ENCODE measurements at places on chromosomes 3 and 15.

GRCh38 chr3:55059027-55059629, 131.3 kb upstream of the LRTM1 start:
- no peak for DNase-seq

- no peak for DNase-seq
Measured at GRCh38 chr3:98761643-98762229, 1.4 kb upstream of the ST3GAL6 start.

GRCh38 chr3:150733373-150733935, 29.5 kb downstream of the SIAH2 start:
- no peak for DNase-seq

DNA sequence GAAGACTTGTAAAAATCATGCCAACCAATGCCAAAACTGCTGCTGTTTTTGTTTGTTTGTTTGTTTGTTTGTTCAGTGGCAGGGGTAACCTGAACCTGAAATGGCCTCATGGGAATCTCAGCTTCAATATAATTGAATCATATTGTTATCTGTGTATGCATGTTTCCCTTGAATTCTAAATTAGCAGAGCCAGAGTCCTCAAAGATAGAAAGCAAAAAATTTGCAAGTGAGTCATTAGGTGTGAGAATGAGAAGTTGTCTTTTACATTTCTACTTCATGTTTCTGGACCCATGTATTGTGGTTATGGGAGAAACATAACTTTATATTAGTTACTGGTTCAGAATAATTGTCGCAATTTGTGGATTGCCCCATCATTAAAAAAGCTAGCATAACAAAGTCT, 249.2 kb downstream of the DOCK3 start:
- DNase-seq = no peak

- no peak for DNase-seq
Measured at GRCh38 chr3:178536211-178537079, at the start of gene KCNMB2. KCNMB2 (plus strand) TSS chr3:178536436.

DNA sequence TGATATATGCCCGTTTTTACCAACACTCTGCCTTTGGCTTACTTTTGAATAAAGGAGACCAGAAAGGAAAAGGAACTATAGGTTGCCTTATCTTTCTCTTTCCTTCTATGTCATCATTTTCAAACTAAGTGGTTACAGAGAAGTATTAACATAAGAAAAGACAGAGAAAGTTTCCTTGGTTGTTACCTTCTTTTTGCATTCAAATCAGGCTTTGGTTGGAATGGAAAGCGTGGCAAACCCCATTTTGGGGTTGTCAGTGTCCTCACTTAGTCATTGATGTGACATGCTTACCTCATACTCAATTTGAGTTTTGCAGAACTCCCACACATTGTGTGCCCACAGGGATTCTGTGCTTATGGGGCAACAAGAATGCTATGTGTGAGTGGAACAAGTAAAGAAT, 3.7 kb upstream of the THRB start:
- no peak for DNase-seq

- no peak for DNase-seq
Measured at GRCh38 chr3:43764471-43764870, 73.7 kb downstream of the ABHD5 start.

DNA sequence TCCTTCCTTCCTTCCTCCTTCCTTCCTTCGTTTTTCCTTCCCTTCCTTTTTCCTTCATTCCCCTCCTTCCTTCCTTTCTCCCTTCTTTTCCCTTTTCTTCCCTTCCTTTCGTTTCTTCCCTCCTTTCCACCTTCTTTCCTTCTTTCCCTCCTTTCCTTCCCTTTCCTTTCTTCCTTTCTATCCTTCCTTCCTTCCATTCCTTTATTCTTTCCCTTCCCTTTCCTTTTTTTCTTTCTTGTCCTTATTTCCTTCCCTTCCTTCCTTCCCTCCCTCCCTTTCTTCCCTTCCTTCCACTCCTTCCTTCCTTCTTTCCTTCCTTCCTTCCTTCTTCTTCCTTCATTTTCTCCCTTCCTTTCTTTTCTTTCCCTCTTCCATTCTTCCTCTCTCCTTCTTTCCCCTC, 394.6 kb downstream of the GABRB3 start:
- no peak for DNase-seq

DNA sequence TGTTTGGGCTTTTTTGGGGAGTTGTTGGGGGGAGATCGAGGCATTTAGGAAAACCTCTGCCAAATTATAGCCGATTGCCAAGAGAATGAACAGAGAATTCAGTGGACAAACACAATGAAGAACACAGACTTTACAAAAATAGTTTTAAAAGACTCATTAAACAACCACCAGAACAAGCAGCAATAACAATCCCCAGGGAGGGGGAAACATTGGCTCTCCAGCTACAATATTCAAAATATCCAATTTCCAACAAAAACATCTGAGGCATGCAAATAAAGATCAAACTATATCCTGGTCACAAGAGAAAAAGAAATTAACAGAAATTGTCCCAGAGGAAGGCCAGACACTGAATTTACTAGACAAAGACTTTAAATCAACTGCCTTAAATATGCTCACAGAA, 24.5 kb upstream of the ANKRD28 start:
- no peak for DNase-seq

DNA sequence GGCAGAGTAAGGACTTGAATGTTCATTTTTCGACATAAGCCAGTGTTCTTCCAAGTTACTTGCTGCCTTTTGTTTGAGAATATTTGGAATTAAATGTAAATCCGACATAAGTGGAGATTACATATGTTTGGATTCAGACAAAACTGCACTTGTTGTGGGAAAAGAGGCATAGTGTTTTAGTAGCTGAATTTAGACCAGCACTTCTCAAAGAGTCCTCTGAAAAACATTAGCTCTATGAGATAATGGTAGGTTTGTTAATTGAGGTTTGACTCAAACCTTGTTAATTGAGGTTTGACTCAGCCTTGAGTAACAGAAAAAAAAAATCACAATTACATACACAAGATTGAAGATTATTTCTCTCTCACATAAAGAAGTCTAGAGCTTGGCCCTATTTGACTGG, 132.5 kb downstream of the NSUN3 start:
- DNase-seq = no peak

- DNase-seq = no peak
Measured at GRCh38 chr3:125367403-125368230, 7.5 kb downstream of the ZNF148 start.

DNA sequence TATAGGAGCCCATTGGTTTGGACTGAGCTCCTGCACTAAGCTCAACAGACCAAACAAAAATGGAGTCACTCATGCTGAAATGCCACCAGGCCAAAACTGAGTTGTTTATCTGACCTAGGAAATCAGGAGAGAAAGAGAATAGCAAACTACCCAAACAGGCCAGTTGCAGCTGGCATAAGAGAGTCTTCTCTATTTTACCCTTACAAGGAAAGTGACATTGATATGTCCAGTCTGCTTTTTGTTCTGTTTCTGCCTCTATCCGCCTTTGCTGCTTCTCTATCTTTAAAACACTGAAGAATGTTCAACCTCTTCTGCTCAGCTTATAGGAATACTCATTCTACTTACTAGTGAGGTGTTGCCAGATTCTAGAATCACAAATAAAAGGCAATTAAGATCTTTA, 95.1 kb downstream of the ATP1B3 start:
- DNase-seq = no peak

DNA sequence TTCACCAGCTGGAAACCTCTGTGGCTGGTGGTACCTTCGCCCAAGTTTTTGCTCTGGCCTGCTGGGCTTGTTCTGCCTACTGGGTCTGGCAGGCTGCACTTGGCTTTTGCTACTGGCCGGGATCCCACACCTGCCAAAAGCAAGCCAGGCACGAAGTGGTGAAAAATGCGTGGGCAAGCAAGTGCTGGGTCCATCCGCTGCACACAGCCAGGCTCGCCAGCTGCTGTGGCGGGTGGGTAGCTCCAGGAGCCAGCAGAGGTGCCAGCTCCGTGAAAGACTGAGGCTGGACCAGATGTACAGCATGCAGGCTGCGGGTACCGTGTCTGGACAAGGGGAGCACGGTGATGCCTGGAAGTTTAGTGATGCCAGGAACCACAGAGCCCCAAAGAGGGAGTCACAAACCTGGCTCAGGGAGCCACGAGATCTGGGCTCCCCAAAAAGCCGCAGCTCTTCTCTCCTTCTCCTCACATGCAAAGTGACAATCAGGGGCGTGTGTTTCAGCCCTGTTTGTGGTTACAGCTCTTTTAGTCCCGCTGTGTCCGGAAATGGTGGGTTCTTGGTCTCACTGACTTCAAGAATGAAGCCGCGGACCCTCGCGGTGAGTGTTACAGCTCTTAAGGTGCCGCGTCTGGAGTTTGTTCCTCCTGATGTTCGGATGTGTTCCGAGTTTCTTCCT, 1455.6 kb upstream of the GBE1 start:
- DNase-seq = no peak

GRCh38 chr3:58661836-58662420, 4.6 kb downstream of the FAM3D start:
- DNase-seq = no peak

DNA sequence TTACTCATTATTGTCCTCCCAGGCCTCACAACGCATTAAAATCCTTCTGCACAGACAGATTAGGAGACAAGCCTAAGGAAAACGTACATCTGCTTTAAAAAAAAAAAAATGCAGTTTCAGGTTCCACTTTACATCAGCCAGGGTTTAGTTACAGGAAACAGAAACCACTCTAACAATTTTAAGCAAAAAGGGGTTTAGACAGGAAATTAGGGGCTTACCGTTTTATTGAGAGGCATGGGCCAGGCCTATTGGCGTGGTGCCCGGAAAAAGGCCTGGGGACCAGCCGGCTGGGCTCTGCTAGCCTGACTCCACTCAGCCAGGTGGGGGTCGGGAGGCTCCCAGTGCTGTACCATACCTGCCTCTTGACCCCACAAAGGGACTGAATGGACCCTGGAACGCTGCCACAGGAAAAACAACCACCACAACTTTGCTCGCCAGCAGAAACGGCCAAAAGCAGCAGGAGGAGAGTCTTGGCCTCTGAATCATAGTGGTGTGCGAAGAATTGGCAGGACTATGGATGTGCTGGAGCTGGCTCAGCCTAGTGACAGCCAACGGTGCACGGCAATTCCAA, 124.3 kb downstream of the CHSY1 start:
- DNase-seq = peak; percentile 80

- no peak for DNase-seq
Measured at GRCh38 chr15:42820811-42821210, 83.9 kb upstream of the CDAN1 start.

GRCh38 chr3:149042789-149043386, 43.4 kb downstream of the HLTF start:
- no peak for DNase-seq

DNA sequence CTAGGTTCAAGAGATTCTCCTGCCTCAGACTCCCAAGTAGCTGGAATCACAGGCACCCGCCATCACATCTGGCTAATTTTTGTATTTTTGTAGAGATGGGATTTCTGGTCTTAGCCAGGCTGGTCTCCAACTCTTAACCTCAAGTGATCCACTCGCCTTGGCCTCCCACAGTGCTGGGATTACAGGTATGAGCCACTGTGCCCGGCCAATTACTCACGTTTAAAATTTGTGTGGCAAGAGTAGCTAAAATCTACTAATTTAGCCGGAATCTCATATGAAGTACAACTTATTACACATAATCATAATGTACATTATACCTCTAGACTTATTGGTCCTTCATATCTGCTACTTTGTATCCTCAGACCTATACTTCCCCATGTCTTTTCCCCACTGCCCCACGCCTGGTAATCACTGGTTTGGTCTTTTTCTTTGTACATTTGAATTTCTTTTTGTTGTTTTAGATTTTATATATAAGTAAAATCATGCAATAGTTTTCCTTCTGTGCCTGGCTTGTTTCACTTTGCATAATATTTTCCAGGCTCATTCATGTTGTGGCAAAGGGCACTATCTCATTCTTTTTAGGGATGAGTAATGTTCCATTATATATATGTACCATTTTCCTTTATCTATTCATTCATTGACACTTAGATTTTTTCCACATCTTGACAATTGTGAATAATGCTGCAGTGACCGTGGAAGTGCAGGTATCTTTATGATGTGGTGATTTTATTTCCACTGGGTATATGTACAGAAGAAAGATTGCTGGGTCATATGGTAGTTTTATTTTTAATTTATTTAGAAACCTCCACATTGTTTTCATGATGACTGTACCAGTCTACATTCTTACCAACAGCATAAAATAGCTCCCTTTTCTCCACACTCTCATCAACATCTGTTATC, 605.0 kb upstream of the CBLB start:
- DNase-seq = no peak

DNA sequence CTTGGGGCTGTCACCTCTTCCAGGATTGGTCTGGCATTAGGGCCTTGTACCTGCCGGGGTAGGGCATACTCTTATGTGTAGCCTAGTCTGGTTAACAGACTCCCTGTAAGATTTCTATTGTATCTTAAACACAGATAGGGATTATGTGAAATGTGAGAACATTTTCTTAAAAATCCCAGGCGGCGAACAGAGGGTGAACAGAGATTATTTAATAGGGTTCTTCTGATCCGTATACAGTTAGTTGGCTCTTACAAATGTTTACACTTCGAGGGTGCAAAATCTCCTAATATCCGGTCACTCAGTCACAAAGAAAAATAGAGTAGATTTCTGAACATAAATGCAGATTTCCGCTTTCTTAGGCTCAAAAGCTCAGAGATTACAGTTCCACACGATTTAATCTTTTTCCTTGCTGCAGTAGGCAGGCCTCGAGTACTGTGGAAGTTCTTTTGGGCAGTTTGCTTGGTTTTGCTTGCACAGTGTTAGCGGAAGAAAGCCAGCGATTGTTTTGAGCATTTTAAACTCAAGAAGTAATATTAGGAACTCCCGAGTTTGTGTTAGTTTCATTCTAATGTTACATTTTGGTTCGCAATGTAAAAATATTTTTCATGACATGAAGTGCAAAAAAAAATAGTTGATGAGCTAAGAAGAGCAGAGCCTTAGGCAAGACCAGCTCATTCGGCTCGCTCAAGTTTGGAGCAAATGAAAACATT, 993 bp downstream of the PLCL2 start:
- no peak for DNase-seq

DNA sequence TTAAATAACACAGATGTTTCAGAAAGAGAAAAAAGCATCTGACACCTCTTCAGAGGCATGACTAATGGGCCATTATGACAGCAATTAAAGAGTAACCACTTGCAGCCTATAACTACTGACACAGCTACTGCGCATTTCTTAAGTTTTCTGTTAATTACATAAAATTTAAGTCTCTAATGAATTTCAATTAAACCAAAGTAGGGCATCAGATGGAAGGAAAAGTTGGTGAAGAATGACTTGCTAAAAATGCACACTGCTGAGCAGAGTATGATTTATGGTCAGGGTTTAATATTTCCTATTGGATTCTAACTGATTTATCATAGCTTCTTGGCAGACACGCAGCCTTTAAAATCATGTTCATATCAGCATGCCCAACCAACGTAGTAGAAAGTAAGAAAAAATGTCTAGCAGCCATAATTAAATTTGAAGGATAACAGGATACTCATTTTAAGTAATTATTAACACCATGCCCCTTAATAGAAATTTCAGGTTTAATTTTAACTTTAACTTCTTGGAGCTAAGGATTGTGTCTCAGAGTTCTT, 140.0 kb downstream of the CBLB start:
- no peak for DNase-seq

GRCh38 chr3:123505820-123506219, 56.9 kb upstream of the ADCY5 start:
- no peak for DNase-seq

- DNase-seq = no peak
Measured at GRCh38 chr15:94247789-94248638, 16.7 kb downstream of the MCTP2 start.

All from amniotic stem cell (primary cell).